Uterus (tissue), 4 donors: ENCODE measurements at places on chromosomes 6 and 20. TPM values are rescaled to one million over a fixed set of nuclear protein-coding genes. Genes with fewer than 3 reads are reported as not detected.

GRCh38 chr6:5141046-5141445 lies 55.9 kb downstream of the PPP1R3G start:
- H3K27me3 ChIP-seq: no peaks in the 10 kb centered on the region
- no peaks in the 10 kb centered on the region for H3K36me3 ChIP-seq
- no peaks in the 10 kb centered on the region for H3K4me1 ChIP-seq

DNA sequence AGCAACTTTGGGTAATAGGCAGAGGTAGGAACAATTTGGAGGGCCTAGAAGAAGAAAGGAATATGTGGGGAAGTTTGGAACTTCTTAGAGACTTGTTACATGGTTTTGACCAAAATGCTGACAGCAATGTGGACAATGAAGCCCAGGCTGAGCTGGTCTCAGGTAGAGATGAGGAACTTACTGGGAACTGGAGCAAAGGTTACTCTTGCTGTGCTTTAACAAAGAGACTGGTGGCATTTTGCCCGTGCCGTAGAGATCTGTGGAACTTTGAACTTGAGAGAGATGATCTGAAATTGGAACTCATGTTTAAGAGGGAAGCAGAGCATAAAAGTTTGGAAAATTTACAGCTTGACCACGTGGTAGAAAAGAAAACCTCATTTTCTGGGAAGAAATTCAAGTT lies 28.3 kb upstream of the TMEM200A start:
- DNase-seq: no peak
- no peak overlapping the region for H3K27ac ChIP-seq
- H3K36me3 ChIP-seq: no peaks in the 10 kb centered on the region
- H3K4me3 ChIP-seq: no peak overlapping the region
- H3K4me1 ChIP-seq: no peaks in the 10 kb centered on the region
- H3K27me3 ChIP-seq: no peaks in the 10 kb centered on the region

- no peaks in the 10 kb centered on the region for H3K27me3 ChIP-seq
- H3K27ac ChIP-seq: no peak overlapping the region
- DNase-seq: no peak
- H3K36me3 ChIP-seq: no peaks in the 10 kb centered on the region
These were observed 4.9 kb upstream of the GRM4 start for GRCh38 chr6:34150766-34151165.

Gene PHF10
- 121 TPM for total RNA-seq

Gene KCNK17
- total RNA-seq: 1.3 TPM

Gene GABRR2
- total RNA-seq: 1.7 TPM

- no peaks in the 10 kb centered on the region for H3K27me3 ChIP-seq
- DNase-seq: no peak
- no peaks in the 10 kb centered on the region for H3K4me1 ChIP-seq
- H3K36me3 ChIP-seq: no peaks in the 10 kb centered on the region
These were observed 164.9 kb downstream of the JARID2 start for GRCh38 chr6:15410752-15411151.

GRCh38 chr20:47346172-47346571 lies 10.3 kb downstream of the ZMYND8 start:
- no peak overlapping the region for H3K27ac ChIP-seq
- H3K27me3 ChIP-seq: no peaks in the 10 kb centered on the region
- no peak for DNase-seq
- H3K36me3 ChIP-seq: no peaks in the 10 kb centered on the region
- no peak overlapping the region for H3K4me3 ChIP-seq

GRCh38 chr6:10381830-10382208 lies 33.1 kb downstream of the TFAP2A start:
- H3K4me3 ChIP-seq: no peak overlapping the region
- peaks cover 59% of the 10 kb centered on the region for H3K27me3 ChIP-seq
- no peak overlapping the region for H3K27ac ChIP-seq
